Ammon's horn (tissue), 1 donor: ENCODE measurements at places on chromosomes 12 and 14.
A peak's percentile ranks its signal among the peaks of the same experiment; 100 is the strongest.

DNA sequence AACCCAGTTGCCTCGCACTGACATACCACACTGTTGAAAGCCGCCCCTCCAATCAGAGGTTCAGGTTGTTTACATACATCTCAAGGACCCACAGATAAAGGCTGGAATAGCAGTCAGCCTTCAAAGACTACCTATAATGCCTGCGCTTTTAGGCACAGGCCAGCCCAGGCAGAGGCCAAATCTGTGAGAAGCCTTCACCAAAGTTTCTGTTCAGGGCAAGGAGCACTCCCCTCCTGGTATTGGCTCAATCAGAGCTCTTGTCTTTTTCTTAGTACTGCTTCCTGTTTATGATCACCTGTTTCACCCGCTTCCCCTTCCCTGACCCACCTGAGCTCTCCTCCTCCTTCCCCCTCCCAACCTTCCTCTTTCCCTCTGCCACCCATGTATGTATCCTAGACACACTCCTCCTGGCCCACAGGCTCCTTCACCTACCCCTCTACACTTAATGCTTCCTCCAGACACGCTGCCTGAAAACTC lies 34.8 kb downstream of the DUSP16 start:
- DNase-seq, result no peak

DNA sequence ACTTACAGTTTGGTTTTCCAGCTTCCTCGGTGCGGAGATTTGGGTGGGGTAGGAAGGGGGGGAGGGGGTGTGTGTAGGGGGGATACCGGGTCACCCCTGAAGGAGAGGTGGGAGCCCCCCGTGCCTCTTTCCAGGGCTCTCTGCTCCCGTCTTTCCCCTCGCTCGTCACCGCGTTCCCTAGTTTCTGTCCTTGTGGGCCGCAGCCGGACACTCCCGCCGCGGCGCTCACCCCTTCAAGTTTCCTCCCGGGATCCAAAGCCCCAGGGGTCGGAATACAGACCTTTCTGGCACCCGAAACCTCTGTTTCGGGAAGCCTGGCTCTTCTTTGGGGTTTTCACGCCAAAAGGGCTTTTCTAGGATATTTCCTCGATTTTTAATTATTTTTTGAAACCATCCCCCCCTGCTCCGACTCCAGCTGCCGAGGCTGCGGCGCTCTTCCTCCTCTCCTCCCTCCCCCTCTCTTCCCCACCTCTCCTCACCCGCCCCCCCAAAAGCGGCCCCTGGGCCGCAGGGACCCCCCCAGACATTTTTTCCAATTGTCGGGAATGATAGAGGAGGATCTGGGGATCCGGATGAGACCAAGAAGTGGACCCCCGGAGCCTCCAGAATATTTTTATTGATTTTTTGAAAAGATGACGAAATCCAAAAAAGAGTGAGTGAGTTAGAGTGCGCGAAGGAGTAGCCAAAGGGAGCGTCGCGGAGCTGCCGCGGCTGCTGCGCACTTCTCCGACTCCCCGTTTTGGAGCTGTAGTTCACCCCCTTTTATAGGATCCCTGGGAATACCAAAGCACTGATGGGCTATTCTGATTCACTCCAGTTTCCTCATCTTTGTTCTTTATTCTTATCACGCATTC lies 1.7 kb downstream of the CCND2 start:
- no peak for DNase-seq

GRCh38 chr12:71371122-71371521 lies 68.5 kb upstream of the LGR5 start:
- DNase-seq, result no peak

GRCh38 chr14:79585845-79586244 lies 625.5 kb downstream of the DIO2 start:
- peak; percentile 13 for DNase-seq

DNA sequence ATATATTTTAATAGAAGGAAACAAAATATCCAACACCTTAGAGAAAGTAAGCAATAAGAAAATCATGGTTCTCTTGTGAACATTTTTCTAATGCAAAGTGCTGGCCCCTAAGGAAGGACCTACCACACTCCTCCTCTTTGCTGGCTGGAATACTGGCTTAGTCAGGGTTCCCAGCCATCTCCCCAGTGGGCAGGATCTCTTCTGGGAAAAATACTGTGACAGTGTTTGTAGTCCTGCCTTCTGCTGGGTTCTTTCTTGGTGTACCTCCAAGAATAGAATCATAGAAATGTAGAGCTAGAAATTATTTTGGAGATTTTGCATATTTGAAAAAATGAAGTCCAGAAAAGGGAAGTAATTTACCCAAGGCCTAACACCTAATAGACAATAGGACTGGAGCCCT lies 31.9 kb downstream of the KCNMB4 start:
- no peak for DNase-seq

DNA sequence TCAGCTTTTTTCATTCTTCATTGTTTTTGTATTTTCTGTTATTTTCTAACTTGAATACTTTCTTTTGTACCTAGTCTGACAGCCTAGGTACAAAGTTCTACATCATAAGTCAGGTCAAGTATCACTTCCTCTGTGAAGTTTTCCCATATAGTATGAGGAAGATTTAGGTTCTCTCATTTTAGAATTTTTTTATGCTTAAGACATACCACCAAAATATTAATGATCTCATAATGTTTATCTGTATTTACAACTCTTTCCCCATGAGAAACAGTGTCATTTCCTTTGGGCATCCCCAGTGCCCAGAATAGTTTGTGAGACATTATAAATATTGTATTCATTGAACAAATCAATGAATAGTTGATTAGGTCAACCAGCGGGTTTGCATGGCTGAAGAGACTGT lies 3.1 kb upstream of the ATF7IP start:
- DNase-seq, result no peak

- DNase-seq, result no peak
These were observed 106.5 kb downstream of the ETV6 start for GRCh38 chr12:11756022-11756421.

DNA sequence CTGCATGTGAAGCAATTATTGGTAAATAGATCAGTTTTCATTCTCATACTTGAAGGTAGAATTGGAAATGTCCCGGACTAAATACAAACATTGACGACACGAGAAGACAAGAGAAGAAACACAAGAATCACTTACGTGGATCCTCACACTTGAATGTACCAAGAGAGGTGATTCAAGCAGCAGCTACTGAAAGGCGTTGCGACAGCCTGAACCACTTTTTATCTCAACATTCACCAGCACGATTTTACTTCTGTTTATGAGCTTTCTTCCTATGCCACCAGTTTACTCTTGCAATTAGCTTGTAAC lies 3.6 kb upstream of the FZD10 start:
- DNase-seq, result no peak

DNA sequence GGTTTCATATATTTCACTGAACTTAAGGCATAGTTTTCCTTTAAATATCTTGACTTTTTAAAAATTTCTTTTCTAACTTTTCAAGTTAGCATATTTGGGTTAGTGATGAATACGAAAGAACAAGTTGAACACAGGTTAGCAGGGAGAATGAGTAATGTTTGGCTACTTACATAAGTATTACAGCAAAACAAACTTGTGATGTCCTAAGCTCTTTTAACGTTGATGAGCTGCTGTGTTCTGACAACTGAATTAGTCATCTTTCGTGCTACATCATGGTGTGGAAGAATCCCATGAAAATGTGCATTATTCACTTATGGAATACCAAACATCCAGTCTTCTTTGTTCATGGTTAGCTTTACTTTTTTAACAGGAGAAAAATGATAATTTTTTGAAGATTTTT lies 36.3 kb upstream of the PDZRN4 start:
- no peak for DNase-seq

- no peak for DNase-seq
These were observed 760.4 kb upstream of the TBX3 start for GRCh38 chr12:115444346-115444745.

- DNase-seq, result no peak
These were observed 15.7 kb downstream of the RTL1 start for GRCh38 chr14:100887728-100888335.

GRCh38 chr14:94161981-94162380 lies 12.1 kb upstream of the PPP4R4 start:
- no peak for DNase-seq

GRCh38 chr12:107404981-107405380 lies 280.6 kb upstream of the PWP1 start:
- no peak for DNase-seq

- DNase-seq, result peak; percentile 28
These were observed 768 bp downstream of the PTPN11 start for GRCh38 chr12:112419297-112420133.

DNA sequence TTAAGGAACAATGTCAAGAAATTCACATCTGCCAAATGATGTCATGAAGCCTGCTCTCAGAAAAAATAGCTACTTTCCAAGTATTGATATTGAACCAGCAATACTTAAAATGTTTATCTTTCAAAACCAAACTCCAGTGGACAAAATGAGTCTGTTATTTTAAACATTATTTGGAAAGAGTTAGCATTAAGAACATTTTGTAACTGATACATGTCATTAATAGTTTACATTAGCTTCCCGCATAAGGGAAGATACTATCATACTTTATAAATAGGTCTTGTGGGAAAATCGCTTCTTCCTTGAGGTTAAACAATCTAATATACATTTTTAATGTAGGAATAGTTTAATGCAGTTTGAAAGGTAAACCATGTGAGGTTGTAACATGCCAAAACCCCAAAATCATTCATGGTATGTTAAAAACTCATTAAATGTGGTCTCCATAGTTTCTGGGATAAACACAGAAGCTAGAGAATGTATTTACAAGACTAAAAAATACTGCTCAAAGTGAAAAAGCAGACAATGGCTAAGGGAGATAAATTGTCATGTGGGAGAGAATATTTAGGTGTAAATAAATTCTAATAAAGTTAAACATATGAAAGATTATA lies 73.4 kb upstream of the ATP2B1 start:
- DNase-seq, result no peak

- DNase-seq, result no peak
These were observed 75.9 kb downstream of the TMEM121 start for GRCh38 chr14:105602243-105602750.

DNA sequence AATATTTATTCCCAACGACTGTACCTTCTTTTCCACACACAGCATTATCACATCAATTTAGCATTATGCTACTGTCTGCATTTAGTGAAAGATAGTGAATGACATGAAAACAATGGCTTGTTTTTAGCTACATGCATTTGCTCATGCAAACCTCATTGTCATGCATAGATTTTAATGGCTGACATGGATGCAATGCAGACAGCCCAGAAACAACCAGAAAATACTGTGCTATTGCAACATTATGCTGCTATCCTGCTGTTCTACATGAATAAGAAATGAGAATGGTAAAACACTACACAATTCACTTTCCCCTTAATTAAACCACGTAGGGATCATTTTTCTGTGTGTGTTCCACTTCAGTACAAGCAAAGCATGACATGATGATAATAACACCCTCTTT lies 90.8 kb downstream of the LIN7A start:
- no peak for DNase-seq

GRCh38 chr12:49022558-49023178 lies 4.1 kb upstream of the PRKAG1 start:
- no peak for DNase-seq

GRCh38 chr14:70885343-70886022 lies 21.8 kb upstream of the PCNX1 start:
- DNase-seq, result no peak

DNA sequence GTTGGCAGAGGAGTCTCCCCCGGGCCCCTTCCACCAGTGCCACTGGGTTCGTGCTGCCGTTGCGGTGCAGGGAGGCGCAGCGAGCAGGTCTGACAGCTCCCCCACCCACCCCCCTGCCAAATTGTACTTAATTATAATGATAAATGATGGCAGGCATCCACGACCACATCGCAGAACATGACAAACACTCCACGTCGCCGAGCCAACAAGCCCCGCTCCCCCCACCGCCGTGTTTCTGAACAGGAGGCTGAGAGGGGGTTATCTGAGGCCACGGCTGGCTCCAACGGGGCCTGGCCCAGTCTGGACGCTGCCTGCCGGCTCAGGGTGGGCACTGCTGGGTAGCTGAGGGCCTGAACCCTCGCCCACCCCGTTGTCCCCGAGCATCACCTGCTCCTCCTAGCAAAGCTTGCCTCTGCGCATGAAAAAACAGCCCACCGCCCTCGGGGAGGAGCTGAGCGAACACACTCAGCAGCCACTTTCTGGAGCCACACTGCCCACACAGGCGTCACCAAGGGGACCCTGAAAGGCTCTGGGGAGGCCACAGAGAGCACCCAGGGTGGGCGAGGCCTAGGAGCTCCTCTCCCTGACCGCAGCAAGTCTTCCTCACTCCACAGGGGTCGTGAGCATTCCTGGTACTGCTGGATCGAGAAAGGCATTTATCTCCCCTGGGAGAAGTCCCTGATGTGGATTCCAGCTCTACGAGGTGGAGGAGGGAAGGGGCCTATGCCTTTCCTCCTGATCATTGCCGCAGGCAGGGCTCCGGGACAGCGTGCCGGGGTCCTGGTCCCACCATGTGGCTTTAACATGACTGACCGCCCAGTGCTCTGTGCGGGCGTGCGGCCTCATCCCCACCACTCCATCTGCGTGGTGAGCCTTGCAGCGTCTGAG lies 35.4 kb upstream of the DIO3 start:
- no peak for DNase-seq

- no peak for DNase-seq
These were observed 6.2 kb downstream of the TC2N start for GRCh38 chr14:91861091-91861490.

DNA sequence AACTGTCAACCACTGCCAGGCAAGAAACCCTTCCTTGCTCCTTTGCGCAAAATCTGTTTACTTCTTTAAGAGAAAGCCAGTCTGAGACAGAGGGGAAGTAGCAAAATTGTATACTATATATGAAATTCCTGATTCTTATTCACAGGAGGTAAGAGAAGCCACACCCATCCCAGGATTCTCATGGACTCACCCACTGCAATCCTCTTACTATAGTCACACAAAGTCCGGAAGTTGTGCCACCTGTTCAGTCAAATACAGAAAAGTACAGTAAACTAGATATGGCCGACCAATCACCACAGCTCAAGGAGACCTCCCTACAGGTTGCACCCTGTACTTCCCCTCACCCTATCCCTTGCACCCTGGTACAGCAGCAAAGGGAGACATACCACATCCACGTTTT lies 2.9 kb downstream of the PRMT5 start:
- DNase-seq, result no peak

- DNase-seq, result no peak
These were observed 382.4 kb downstream of the APAF1 start for GRCh38 chr12:99027461-99027860.

GRCh38 chr12:40224439-40225291 lies at the start of gene LRRK2:
Gene LRRK2 (plus strand): TSS chr12:40224997. CDS start chr12:40225132, 135 bp downstream.
- peak; percentile 76 for DNase-seq

GRCh38 chr14:96002498-96002884 lies 36.7 kb upstream of the C14orf132 start:
- DNase-seq, result no peak

- DNase-seq, result no peak
These were observed 103.5 kb downstream of the GLT1D1 start for GRCh38 chr12:128956755-128957154.

DNA sequence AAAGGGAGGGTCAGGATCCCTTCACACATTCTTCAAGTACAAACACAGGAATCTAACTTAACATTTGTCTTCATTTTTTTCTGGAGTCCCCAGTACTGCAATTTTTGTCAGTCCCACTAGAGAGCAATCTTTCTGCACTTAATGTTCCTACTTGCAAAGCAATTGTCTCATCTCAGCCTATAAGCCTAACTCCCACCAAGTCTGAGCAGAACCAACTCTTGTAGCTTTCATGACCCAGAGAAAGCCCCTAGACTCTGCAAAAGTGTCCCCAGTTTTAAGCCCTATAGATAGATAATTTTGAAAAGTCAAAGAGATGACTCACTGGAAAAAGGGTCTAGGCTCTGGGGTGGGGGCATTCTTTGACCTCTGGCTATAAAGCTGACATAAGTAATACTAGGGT lies 1.8 kb upstream of the ZBTB39 start:
- peak; percentile 66 for DNase-seq
